ENCODE measurements at places on chromosomes 6 and 20.
A peak's percentile ranks its signal among the peaks of the same experiment; 100 is the strongest.

DNA sequence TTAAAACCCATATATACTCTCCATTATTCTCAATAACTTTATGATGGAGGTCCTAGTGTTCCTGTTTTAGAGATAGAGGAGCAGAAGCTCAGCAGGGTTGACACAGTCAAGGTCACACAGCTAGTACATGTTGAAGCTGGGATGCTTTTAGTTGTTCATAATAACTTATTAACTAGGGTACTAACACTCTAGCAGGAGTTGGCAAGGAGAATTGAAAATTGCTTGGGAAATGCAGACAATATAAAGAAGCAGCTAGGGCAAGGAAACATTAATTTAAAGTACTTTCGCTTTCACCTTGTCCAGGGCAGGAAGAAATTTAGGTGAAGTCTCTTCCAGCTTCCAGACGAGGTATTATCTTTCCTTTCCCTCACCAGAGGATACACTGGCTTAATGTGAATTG lies 133.7 kb downstream of the RCAN2 start:
- DNase-seq, result no peak

GRCh38 chr6:73854998-73855718 lies 159.2 kb downstream of the CD109 start:
- DNase-seq, result no peak

- no peak for DNase-seq
These were observed 42.7 kb downstream of the PRL start for GRCh38 chr6:22253955-22254655.

- DNase-seq, result no peak
These were observed 97.9 kb upstream of the SNX9 start for GRCh38 chr6:157724960-157725741.

DNA sequence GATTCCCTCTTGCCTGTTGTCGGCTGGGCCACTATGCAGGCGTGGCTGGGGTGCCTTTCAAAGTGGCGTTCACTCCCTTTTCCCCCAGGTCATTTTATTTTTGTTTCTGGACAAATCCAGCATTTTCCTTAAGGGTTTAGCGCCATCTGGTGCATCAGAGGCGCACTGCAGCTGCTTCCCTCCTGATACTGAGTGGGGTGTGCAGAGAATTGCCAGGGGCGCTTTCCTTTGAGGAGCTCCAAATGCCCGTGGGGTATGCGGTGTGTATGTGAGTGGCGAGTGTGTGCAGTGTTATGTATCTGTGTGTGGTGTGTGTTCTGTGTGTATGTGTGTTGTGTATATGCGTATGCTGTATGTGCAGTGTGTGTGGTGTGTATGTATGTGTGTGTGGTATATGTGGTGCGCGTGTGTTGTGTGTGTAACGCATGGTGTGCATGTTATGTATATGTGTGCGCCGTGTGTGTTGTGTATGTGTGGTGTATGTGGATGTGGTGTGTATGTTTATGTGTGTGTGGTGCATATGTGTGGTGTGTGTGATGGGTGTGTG lies 100.1 kb upstream of the AGPAT4 start:
- DNase-seq, result peak; percentile 24

GRCh38 chr20:22402550-22402949 lies 181.8 kb downstream of the FOXA2 start:
- DNase-seq, result no peak

DNA sequence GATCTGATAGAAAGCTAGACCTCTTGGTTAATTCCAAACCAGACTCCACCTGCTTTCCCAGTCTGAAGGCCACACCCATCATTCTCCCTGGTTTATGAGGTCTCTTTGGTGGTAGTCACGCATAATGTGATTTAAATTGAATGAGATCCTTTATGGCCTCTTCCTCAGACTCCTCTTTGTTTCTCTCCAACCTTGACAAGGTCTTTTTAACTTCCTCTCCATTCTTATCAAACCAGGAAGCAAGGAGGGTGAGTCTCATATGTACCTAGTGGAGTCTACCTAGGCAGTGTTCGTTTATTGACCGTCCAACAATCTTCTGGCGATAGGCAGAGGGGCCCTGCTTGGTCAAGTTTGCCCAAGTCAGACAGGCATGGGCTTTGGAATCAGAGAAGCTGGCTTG lies 184.2 kb upstream of the LAMP5 start:
- DNase-seq, result no peak
